ENCODE measurements at places on chromosomes 7 and 10. TPM values are rescaled to one million over a fixed set of nuclear protein-coding genes. Genes with fewer than 3 reads are reported as not detected.

GRCh38 chr10:93115661-93116383, 42.1 kb downstream of the CYP26A1 start:
- peak; percentile 15 for DNase-seq

DNA sequence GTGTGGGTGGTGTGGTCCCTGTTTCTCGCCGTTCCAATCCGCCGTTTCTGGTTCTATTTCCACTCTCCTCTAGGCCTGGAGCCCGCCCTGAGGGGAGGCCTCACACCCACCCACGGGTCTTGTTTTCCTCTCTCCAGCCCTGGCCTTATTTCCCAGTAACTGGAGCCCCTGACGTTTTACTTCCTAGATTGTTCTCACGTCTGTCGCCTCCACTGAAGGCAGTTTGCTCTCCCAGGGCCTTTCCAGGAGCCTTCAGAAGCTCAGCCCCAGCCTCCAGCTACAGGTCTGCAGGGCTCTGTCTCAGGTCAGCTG, 30.6 kb downstream of the CFAP46 start:
- DNase-seq, result no peak

- DNase-seq, result no peak
Measured at GRCh38 chr10:101563007-101563406, 25.1 kb downstream of the POLL start.

DNA sequence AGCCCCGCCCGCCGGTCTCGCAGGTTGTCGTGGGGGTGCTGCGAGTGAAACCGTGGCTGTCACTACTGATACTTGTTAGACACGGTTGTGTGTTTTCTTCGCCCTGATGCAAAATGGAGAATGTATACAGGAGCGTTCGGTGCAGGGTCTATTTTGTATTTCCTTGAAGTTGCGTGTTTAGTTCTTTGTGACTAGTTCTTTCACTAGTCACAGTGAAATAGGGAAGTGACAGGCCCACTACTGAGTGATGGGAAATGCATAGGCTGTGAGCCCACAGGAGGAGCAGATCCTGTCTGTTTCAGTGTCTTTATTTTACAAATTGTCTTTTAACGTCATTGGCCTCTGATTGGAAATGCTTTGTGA, 675 bp downstream of the ABRAXAS2 start:
- DNase-seq, result no peak

- DNase-seq, result no peak
Measured at GRCh38 chr7:143388051-143388450, 6.9 kb downstream of the ZYX start.

DNA sequence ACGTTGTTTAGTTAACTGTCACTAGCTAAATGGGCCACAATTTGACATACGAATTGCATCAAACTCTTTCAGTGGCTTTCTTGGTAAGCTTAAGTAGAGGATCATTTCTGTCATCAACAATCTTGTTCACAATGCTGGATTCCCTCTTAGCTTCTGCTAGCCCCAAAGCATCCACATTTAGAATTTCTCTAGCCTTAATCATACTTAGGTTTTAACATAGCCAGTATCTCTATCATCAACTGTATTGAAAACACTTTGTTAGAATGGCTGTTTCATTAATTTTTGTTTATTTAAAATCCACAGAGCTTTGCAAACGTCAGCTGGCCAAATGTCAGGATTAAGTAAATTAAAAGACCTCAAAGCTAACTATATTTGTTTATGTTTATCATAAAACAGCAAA, 41.1 kb downstream of the ABRAXAS2 start:
- DNase-seq, result no peak

GRCh38 chr7:66517212-66517909, 111.3 kb upstream of the KCTD7 start:
- no peak for DNase-seq

GRCh38 chr7:106050002-106050745, 61.9 kb downstream of the SYPL1 start:
- no peak for DNase-seq

DNA sequence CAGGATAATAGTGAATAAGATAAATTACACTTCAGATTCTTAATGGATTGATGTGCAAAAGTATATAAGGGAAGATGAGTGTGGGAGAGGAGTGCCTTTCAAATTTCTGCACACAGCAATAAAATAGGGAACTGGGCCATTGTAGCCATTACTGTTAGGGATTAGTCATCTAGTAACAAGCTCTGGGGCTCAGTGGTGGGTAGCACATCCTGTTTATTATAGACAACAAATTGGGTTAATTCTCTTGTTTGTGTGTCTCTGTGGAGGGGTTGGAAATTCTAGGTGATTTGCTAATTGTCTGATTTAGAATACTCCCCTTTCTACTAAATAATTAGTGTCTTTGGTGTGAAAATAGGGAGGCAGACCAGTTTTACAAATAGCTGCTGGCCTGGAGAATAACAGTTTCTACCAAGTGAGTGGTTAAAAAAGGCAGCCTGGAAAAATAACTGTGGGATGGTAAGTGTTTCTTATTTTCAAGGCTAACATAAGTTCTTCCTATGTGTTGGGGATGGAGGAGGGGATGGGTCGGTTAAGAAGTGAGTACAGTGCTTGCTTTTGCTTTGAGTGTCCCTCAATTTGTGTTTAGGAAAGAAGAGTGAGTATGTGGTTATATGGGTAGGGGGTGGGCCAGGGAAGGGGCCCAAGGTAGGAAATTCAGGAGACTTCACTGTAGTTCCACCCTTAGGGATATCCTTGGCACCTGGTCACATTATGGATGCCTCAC, 43.3 kb upstream of the TMEM248 start:
- no peak for DNase-seq

GRCh38 chr7:81280531-81280930, 361.7 kb upstream of the SEMA3C start:
- DNase-seq, result no peak

RBP3 gene
- not detected for total RNA-seq

DPP6 gene
- not detected for total RNA-seq

EIF5AL1 gene
- 1.6 TPM for total RNA-seq

C10orf62 gene
- not detected for total RNA-seq

SSC4D gene
- total RNA-seq, result 1.6 TPM

PYROXD2 gene
- 2.3 TPM for total RNA-seq

Data from Panc1 (cell line).